ENCODE measurements at places on chromosomes 4 and X.

DNA sequence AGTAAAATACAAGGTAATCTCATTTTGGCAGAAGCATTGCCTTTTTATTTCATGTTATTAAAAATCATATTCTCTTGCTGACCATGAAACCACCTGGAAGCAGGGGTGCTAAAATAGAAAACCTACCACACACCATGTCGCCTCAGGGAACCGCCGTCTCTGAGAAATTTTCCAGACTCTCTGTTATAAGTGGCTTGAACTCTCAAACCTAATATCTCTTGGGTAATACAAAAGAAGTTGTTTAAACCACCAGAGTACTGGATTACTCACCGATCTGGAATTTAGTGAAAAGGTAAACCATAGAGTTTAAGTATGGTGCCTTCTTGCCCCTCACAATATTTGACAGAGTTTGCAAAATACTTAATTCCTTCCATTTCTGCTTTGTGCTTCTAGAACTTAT is 27.7 kb downstream of the ENPP6 start:
- DNase-seq: no peak

DNA sequence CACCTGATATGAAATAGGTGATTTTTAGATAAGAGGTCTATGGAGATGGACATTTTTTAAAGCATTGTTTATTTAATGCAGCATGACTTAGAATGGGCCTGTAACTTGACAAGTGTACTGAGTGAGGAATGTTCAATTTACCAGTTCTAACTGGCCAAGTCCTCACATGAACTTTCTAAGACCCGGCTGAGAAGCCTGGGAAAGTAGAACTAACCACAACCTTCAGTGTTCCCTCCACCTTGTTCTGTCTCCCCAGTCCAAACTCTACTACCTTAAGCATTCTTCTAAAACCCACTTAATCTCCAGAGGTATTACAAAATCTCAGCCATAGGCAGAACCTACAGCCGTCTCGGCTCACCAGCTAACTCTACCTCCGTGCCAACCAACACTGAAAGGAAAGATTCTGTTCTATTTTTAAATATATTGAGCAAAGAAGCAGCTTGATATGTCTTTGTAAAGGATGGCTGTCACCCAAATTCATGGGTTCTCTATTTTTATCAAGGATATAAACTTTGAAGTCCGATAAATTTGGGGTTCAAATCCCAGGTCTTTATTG is 6.8 kb downstream of the PPARGC1A start:
- DNase-seq: no peak

DNA sequence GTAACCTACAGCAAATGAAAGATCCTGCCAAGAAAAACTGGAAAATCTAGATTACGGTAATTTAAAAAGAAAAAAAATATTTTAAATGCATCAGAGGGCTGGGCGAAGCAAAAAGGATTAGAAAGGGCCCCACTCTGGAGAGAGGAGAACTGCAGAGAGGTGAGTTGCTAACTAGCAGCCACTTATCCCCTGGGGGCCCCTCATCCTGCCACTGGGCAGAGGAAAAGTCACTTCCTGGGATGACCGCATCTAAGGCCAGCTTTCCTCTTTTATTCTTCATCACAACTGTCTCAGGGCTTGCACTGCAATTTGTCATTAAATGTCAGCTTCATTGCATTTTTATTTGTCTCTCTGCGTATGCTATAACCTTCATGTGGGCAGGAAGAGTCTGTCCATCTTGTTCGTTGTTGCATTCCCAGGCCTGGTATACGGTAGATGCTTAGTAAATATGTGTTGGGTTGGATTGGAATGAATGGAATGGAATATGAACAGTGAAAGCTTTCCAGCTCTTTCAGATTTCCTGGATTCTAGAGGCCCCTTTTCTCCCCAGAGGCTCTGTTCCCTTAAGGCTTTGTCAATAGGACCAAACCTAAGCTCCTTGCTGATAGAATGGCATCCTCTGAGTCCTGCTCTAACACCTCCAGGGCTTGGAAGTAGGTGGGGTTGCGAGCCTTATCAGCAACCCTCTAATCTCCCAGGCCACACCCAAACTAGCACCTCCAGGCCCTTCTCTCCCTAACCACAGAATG is 58.9 kb downstream of the TLR10 start:
- DNase-seq: no peak

- no peak for DNase-seq
Observed at GRCh38 chrX:100864657-100865391, 9.3 kb downstream of the NOX1 start.

- no peak for DNase-seq
Observed at GRCh38 chrX:110089656-110090403, 86.9 kb downstream of the TMEM164 start.

- DNase-seq: no peak
Observed at GRCh38 chrX:124764354-124764753, 418.0 kb downstream of the SH2D1A start.

GRCh38 chr4:40918330-40918729 is 168.6 kb downstream of the NSUN7 start:
- DNase-seq: peak; percentile 57

GRCh38 chr4:114163051-114163450 is 183.6 kb upstream of the ARSJ start:
- DNase-seq: no peak

DNA sequence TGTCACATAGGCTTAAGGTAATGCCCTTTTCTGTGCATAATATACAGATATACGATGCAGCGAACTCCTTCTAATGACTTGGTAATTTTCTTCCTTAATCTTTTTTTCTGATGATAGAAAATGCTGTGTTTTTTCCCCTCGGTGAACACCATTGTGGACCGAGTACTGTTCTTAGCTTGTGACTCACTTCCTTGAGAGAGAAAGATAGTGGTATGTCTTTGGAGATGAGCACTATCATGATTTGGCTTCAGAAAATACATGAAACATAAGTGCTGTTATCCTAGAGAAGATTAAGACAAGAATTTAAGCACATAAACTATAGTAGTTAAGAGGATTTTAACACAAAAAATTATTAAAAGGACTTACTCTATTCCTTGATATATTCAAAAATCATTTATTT is 63.9 kb downstream of the RS1 start:
- no peak for DNase-seq

DNA sequence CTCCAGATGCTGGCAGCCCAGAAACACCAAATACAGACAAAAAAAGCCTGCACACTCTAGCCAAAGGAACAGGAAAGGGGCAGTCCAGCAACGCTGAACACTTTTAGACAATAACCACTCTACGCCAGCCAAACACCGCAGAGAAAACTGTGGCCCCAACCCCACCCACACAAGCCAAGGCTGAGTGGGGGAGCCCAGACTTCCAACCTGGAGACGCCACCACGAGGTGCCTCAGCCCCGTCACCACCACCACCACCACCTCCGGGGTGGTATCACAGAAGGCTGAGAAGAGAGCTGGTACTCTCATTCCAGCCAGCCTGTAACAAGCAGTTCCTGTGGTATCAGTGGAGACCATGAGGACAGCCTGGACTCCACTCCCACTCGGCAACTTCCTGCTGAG is 22.8 kb downstream of the MEPE start:
- no peak for DNase-seq

DNA sequence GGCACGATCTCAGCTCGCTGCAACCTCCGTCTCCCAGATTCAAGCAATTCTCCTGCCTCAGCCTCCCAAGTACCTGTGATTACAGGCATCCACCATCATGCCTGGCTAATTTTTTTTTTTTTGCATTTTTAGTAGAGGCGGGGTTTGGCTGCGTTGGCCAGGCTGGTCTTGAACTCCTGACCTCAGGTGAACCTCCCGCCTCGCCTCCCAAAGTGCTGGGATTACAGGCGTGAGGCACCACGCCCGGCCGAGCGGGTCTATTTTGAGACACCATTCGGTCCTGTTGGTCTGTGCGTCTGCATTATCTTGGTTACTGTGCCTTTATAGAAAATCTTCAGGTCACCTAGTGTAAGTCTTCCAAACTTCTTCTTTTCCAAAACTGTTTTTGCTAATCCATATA is 21.7 kb upstream of the RGS12 start:
- DNase-seq: no peak

GRCh38 chr4:25457053-25457715 is 80.1 kb downstream of the ANAPC4 start:
- no peak for DNase-seq

- DNase-seq: no peak
Observed at GRCh38 chr4:30792601-30793000, 72.4 kb downstream of the PCDH7 start.

DNA sequence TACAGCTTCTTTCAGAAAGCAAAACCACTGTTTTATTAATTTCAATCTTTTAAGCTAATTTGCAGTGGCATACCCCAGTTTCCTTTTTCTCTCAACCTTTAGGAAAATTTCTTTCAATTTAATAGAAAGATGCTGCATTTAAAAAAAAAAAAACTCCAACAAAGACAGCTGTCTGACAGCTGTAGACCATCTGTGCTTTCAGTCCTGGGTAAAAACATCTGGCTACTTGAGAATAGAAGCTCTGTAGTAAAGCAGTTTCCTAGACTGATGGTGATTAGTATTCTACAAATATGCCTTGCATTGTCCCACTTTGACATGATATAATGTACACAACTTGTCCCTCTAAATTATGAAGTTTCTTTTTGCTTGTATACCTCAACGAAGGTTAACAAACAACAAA is 197.8 kb downstream of the EDA start:
- DNase-seq: no peak

DNA sequence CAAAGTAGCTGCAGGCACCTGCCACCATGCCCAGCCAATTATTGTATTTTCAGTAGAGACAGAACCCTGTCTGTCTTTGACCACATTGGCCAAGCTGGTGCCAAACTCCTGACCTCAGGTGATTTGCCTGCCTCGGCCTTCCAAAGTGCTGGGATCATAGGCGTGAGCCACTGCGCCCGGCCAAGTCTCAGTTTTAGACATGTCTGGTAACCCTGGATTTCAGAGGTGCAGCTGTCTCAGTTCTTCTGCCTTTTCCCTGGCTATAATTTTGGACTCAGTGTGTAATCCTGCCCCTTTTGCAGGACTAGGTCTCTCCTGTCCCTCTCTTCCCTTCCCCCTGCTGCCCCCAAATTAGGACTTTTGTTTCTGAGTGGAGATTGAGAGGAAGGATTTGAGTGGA is 46.6 kb downstream of the FAM193A start:
- no peak for DNase-seq

DNA sequence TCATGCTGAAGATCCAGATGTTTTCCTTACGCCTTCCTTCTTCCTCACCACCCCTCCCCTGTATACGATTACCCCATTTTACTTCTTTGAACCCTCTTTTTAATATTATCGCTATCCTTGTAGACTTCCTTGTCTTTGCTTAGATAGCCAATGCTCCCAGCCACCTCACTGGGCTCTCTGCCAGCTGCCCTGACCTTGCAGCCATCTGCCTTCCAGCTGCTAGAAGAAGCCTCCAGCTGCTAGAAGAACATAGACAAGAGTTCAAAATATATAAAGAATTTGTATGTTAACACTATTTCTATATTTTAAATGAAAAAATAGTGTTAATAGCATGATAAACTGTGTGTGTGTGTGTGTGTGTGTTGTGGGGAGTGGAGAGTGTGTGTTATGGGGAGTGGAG is 374.7 kb downstream of the ANKRD50 start:
- DNase-seq: no peak

- DNase-seq: no peak
Observed at GRCh38 chr4:76895619-76896018, 2.3 kb downstream of the SOWAHB start.

GRCh38 chrX:16593801-16594200 is 56.2 kb upstream of the S100G start:
- no peak for DNase-seq

- no peak for DNase-seq
Observed at GRCh38 chr4:86484241-86484640, 109.9 kb upstream of the PTPN13 start.

DNA sequence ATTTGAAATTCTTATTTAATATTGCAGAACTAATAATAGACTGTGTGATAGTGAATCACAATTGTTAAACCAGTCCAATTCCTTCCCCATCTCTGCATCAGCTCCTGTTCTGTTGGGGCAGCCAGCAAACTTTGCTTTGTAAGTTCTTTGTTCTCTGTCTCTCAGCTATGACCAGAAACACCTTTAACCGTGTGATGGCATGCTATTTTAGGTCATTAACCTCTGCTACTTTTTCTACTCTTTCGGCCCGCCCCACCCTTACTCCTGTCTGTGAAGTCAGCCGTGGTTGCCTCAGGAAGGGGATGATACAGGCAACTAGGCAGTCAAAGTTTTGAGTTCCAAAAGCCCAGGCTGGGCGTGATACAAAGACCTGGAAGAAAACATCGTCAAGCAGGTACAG is 51.3 kb upstream of the EGFL6 start:
- DNase-seq: no peak

GRCh38 chrX:113919387-113919786 is 664.5 kb upstream of the HTR2C start:
- DNase-seq: no peak

All from NCI-H2029 (cell line).